ENCODE measurements at places on chromosomes 5 and 9.

DNA sequence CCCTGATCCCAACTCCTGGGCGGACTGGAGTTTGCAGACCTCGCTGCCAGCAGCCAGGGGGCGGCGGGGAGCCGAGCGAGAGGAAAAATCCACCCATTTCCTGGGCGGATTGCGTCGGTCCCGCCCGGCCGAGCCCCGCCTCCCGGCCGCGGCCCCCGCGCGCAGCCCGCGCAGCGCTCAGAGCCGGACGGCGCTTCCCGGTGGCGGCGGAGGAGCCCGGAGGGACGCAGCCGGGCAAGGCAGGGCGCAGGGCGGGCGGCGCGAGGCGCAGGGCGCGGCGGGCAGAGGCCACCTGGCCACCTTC lies at the start of gene OLFM1:
Gene OLFM1, plus strand, starts transcription at position 180 of the 304 bp plus-strand sequence. CDS start 322 bp downstream, outside the sequence.
- no peak for DNase-seq

GRCh38 chr9:83633255-83633654 lies 10.3 kb downstream of the IDNK start:
- DNase-seq: no peak

DNA sequence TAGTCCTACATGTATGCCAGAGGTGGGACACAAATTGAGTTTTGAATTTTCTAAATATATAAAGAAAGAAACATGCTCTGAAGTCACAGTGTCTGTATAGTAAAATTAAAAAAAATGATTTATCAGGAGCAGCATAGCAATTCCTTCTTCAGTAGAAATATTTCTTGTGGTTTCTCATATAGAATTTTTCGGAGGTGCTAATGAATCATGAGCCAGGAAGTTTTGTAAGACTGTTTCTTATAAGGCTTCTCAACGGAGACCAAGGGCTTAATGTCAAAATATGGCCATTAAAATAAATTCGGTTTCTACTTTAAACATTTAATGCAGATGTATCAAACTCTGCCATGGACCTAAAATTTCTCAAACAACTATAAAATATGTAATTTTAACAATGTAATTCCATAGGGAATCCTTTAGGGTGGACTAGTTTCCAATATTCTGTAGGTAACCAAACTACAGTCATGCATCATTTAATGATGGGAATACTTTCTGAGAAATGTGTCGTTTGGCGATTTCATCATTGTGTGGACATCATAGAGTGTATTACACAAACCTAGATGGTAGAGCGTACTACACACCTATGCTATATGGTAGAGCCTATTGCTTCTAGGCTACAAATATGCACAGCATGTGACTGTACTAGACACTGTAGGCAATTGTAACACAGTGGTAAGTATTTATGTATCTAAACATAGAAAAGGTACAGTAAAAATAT lies 66.3 kb downstream of the ANKRD55 start:
- no peak for DNase-seq

- no peak for DNase-seq
Measured at GRCh38 chr9:15482146-15482545, 28.6 kb downstream of the PSIP1 start.

- DNase-seq: no peak
Measured at GRCh38 chr5:145568581-145568980, 266.6 kb downstream of the PRELID2 start.

DNA sequence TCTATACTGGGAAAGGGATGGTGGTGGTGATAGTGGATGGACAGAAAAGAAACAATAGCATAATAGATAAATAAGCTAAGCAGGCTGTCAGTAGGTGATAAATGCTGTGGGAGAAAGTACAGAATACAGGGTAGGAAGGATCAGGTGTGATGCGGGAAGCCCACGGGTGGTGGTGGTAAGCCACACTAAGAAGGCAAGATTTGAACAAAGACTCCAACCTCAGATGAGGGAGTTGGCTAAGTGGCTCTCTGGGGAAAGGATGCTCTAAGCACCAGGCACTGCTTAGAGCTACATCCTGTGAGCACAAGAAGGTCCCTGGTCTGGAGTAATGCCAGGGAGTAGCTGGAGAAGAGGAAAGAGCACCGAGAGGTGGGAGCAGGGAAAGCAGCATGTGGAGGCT lies 151.6 kb upstream of the KLF9 start:
- DNase-seq: no peak

DNA sequence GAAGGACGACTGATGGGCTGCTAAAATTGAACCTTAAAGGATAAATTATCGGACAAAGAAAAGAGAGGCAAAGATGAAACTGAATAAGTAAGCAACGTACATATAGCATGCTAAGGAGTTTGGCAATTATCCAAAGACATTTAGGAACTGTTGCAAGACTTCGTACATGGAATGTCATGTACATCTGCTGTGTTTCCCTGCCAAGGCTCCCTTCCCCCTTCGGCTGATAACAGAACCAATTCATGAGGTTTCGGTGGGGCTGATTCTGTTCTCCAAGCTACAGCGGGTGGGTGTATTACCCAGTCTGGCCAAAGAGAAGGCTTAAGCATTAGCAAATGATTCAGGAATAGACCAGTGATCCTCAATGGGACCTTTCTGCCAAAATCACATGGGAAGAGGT lies 190.9 kb upstream of the FREM1 start:
- no peak for DNase-seq

All from activated B cell treated with CpG ODN at 0.5 μM for 24 hours (primary cell).